ENCODE measurements at places on chromosomes 1 and 21.

- peak; percentile 96 for DNase-seq
These were observed 53.8 kb downstream of the MACF1 start for GRCh38 chr1:39258146-39258924.

DNA sequence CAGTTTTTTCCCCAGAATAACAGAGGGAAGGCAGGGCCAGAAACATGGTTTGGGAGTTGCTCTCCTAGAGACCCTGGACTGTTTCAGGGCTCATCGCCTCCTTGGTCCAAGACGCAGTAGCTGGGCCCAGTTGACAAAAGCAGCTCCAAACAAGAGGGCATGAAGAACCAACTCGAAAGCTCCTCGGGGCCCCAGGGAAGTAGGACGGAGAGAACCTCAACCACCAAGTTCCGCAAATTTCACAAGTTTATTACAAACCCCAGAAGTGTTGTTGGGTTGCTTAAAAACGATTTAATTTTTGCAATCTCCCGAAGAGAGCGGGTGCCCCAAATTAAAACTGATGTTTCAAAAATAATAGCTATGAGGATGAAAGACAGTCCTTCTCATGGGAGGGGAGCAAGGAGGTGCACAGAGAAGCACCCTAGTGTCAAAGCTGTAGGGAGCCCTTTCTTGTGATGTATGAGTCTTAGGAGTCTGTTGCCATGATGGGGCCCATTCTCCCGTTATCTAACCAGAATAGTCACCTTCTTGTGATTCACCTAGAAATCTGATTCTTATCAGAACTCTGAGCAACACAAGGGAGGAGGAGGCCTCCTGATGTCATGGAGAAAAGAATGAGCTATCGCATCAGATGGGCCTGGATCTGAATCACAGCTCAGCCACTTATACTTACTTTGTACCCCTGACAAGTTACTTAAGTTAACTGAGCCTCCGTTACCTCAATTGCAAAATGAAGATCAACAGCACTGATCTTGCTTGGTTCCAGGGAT lies 165.7 kb upstream of the IRF2BP2 start:
- no peak for DNase-seq

DNA sequence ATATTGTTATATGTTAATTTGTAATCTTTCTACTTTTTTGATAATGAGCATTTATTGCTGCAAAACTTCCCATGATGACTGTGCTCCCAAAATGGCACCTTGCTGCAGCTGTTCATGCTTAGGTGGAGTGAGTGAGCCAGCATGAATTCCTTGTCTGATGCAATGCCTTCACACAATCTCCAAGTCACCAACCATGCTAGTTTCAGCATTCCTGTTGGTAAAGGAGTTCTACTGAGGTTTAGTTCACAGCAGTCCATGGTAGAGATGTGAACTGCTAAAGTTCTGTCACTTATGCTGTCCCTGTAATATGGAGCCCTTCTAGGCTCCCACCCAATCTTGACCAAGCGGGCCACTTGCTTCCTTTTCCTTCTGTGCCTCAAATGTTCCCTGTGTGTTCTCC lies 26.2 kb upstream of the PRKACB start:
- DNase-seq: no peak

DNA sequence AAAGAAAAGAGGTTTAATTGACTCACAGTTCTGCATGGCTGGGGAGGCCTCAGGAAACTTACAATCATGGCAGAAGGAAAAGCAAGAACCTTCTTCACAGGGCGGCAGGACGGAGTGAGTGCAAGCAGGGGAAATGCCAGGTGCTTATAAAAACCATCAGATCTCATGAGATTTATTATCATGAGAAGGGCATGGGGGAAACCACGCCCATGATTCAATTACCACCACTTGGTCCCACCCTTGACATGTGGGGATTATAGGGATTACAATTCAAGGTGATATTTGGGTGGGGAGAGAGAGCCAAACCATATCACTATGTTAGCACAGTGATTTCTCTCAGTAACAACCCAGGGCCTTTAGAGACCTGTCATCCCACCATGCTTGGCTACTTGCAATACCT lies 39.9 kb downstream of the LRRN2 start:
- DNase-seq: no peak

DNA sequence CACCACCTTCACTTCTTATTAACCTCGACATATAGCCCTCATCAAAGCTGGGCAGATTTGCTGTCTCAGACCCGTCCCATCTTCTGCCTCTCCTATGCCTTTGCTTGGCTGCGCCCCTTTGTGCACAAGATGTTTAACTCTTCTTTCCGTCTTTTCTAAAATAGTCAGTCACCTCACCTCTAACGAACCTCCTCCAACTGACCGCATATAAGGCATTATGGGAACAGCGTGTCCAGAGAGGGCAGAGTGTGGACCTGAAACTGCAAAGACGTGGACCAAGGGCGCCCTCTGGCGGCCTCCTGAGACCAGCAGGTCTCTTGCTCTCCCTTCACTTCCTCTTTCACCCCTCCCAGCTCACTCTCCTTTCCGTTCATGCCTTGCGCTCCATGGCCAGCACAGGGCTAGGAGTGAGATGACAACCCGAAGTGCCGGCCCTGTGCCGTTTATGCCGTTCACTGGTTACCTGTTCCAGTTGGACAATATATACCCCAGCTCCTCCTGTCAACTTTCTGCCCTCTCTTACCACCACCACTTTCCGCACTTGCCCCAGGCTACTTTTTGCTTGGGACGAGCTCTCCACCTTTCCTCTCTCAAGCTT lies 2.5 kb upstream of the METTL25B start:
- DNase-seq: peak; percentile 73

GRCh38 chr1:171355727-171356126 lies 41.7 kb downstream of the FMO4 start:
- no peak for DNase-seq

GRCh38 chr1:55981010-55981650 lies 598.2 kb downstream of the PLPP3 start:
- no peak for DNase-seq

- no peak for DNase-seq
These were observed 86.0 kb downstream of the EVI5 start for GRCh38 chr1:92698932-92699331.

DNA sequence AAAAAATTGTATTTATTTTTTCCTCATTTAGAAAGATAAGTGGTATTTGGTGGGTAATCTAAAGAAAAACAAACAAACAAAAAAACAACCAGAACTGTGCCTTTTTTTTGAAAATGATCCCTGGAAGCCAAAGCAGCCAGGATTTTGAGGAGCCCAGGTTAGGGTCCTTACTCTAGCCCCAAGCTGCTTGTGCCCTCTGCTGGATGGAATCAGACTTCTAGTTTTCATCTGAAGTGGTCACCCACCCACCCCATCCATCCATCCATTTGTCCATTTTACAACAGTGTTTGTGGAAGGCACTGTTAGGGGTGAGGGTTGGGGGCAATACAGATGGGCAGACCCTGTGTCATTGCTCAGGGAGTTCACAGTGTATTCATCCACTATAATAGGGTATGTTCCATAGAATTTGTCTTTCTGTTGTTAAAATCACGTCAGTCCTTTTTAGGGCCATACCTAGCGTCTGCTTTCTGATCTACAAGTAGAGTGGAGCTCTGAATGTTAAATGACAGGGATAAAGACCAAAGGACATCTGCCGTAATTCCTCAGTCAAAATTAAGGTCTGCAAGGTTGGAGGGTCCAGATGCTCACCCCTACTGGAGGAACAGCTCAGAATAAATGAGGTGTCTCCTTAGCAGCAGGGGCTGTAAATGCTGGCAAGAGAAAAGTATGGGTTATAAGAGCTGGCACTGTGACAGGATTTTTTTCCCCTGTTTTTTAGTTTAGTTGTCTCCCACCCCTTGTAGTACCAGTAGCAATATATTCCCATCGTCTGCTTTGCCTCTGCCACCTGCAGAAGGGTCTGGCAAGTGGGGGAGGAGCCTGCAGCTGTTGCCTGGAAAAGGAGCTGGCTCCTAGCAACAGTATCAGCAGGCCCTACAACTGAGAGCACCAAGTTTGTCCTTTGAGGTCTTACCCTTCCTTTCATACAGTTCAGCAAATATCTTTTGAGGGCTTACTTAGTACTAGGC lies 3.2 kb downstream of the LRRC42 start:
- no peak for DNase-seq

GRCh38 chr1:91608876-91609275 lies 108.2 kb downstream of the CDC7 start:
- no peak for DNase-seq

- no peak for DNase-seq
These were observed 137.6 kb downstream of the GPATCH2 start for GRCh38 chr1:217493290-217493689.

DNA sequence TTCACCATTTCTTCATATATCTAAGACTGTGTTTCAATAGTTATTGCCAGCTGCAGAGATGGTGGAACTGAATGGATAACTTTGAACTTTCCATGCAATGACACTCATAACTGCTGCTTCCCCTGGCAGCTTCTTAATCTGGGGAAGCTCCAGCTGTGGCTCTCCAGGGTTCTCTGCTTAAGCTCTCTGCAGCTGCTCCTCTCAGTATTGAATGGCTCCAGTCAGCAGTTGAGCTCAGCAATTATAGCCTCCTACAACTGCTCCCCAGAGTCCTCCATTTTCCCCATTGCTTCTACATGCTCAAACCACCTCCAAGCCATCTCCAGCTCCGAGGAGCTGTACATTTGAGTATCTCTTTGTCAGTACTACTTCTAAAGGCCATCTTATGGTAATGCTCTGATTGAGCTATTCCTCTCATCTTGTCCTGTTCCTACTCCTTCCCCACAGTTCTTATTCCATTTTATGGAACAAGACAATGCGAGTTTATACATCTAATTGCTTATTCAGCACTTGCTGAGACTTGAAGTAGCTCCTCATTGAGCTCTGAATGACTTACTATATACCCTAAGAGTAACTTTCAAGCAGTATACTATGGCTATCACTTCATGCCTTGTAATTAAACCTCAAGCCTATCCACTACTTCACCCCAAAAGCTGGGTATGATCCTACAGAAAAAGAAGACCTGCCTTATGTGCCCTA lies 362.4 kb downstream of the NEGR1 start:
- no peak for DNase-seq

DNA sequence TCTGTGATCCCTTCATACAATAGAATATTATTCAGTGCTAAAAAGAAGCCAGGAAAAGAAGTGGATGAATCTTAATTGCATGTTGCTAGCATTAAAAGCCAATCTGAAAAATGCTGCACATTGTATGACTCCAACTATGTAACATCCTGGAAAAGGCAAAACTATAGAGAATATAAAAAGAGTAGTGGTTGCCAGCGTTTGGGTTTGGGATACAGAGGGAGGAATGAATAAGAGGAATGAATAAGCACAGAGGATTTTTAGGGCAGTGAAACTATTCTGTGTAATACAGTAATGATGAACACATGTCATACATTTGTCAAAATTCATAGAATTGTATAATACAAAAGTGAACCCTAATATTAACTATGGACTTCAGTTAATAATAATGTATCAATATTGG lies 42.5 kb downstream of the GPR88 start:
- DNase-seq: no peak
